ENCODE measurements at places on chromosomes 7 and 10.

DNA sequence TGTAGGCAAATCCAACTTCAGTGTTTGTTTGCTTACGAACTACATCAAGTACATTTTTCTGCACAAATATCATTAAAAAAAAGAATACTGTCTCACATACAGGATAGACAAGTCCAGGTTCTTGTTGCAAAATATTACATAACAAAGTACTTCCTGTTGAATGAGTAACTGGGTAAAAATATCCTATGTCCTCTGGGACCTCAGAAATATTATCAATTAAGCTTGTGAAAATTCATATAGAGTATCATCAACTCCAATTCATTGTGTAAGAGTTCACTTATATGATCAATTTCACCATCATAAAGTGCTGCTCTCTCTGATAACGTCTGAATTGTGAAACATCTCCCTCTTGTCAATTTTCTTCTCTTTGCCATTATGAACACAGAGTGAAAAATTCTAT, 22.6 kb downstream of the HERC4 start:
- DNase-seq, result no peak

- DNase-seq, result no peak
Observed at GRCh38 chr10:93150990-93151547, 77.4 kb downstream of the CYP26A1 start.

- DNase-seq, result no peak
Observed at GRCh38 chr7:129845972-129846327, 106.8 kb downstream of the UBE2H start.

GRCh38 chr7:113314594-113314993, 196.2 kb upstream of the SMIM30 start:
- DNase-seq, result no peak

DNA sequence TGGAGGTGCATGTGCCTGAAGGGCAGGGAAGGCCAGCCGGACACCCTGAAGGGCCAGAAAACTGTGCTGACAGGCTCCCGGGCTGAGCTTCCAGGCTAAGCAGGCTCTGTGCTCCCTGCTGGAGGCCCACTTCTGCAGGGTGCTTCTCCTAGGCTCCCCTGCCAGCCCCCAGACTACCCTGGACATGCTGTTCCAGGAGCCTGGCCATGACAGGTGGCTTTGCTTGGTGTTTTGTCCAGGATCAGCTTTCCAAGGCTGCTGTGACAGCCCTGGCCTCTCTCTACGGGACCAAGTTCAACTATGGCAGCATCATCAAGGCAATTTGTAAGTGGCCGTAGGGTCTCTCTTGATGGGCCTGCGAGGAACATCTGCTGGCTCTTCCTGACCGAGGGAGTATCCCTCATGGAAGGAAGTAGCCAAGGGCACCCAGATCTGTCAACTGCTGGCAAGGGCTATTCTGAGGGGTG, 5.3 kb downstream of the CPA1 start:
- DNase-seq, result no peak

DNA sequence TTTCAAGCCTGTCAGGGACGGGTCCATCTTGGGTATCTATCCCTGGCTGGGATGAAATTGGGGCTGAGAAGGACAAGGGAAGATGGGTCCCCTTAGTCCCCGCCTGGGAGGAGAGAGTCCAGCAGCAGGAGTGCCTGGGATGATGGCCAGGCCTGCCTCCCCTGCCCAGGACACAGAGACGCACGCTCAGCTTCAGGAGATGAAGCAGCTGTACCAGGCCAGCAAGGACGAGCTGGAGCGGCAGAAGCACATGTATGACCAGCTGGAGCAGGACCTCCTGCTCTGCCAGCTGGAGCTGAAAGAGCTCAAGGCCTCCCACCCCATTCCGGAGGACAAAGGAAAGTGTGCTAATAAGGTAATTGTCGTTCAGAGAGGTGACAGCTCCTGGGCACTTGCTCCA, 15.4 kb downstream of the CCDC136 start:
- no peak for DNase-seq

GRCh38 chr7:157355784-157356511, 19.1 kb downstream of the DNAJB6 start:
- DNase-seq, result no peak

GRCh38 chr7:98357751-98358161, 43.1 kb downstream of the BAIAP2L1 start:
- no peak for DNase-seq

DNA sequence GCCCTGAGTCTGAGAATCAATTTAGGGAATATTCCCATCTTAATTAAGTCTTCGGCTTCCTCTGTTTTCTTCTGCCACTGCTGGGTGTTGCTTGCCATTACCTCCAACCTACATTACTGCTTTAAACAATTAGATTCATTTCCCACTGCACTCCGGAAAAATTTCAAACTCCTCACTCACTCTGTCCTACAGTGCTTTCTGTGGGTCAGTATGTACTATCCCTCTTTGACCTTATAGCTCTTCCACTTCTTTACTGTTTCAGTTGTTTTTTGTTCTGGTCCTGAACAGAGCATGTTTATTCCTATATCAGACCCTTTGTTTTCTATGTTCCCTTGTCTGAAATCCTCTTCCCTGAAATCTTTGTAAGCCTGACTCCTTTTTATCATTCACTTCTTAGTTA, 160.6 kb downstream of the MAGI2 start:
- DNase-seq, result no peak

DNA sequence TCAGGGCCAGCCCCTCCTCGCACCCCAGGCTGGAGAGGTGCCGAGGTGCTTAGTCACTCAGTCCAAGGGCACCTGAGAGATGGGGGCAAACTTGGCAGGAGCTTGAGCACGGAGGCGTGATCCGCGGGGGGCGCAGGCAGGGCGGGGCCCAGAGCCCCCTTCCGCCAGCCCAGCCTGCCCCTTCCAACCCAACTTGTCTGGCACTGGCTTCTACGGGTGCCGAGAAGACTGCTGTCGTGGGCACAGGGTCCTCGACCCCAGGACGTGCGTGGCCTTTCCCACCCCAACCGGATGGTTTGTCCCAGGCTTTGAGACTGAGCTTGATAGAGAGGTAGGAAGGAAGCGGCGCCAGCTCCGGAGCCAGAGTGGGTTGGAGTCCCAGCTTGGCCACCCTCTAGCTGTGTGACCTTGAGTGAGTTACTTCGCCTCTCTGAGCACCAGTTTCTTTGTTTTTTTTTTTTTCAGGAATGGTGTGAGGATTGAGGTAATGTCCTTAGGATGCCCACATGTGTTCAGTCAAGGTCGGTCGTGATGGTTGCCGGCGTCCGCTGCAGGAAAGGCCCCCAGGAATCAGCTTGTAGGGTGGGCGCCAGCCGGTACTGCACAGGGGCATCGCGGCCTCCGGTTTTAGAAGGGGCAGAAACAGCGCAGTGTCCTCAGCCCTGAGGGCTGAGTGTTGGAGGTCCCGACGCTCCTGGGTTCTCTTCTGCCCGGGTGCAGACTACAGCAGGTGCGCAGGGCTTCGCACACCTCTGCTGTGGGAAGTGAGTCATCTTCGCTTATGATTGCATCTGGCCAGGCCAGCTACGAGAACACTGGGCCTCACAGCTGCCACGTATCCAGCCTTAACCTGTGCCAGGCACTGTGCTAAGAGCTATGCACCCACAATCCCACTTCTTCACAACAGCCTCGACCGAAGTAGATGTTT, 28.6 kb upstream of the VAX1 start:
- DNase-seq, result no peak

DNA sequence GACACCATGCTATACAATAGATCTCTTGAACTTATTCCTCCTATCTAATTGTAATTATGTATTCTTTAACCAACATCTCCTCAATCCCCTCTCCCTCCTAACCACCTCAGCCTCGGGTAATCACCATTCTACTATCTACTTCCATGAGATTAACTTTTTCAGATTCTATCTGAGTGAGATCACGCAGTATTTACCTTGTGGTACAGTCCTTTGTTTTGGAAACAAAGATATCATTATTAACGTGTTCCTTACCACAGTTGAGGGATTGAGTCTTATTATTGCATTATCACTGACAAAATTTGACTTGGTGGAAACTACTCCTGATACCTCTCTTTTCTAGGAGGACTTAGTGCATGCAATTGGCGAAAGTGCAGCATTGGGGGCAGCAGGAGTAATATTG, 26.0 kb upstream of the HYAL4 start:
- DNase-seq, result no peak

GRCh38 chr7:32462977-32463376, 27.2 kb downstream of the LSM5 start:
- no peak for DNase-seq

DNA sequence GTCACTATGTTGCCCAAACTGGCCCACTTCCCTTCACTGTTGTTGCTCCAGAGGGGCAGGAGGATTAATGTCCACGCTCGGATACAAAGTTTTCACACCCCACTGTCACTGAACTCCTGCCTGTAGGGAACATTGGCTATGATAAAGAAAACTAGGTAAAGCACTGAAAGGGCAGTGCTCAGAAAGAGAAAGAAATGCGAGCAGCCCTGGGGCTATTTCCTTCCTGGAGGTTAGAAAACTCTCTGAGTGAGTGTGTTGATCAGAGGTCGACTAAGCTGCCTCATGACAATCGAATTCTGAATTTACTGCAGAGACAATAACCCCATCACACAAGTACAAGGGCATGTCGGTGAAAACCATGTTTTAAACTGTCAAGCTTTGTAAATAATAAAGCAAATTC, 227.2 kb upstream of the PITRM1 start:
- DNase-seq, result no peak

GRCh38 chr10:113313048-113313602, 239.7 kb upstream of the HABP2 start:
- no peak for DNase-seq

DNA sequence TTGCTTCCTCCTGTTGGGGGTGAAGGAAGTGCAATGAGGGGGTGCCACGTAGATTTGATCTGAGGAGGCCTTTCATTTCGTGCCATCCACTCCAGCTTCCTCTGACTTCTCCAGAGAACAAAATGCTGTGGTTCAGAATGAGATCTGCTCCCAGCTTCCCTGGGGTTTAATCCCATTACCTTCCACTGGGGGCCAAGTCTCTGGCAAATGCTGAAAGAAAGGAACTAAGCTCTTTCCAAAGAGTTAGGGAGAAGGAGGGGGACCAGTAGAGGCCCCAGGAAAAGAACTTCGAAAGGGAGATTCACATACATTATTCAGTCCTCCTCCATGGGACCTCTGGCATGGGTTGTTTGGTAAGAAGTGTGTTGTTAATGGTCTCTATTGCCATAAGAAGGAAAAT, 727.0 kb downstream of the TYW1 start:
- no peak for DNase-seq

- no peak for DNase-seq
Observed at GRCh38 chr10:100751211-100751933, 6.0 kb downstream of the PAX2 start.

GRCh38 chr10:128646956-128647355, 520.7 kb upstream of the MKI67 start:
- DNase-seq, result no peak

- DNase-seq, result no peak
Observed at GRCh38 chr7:41163991-41164390, 538.9 kb downstream of the INHBA start.

DNA sequence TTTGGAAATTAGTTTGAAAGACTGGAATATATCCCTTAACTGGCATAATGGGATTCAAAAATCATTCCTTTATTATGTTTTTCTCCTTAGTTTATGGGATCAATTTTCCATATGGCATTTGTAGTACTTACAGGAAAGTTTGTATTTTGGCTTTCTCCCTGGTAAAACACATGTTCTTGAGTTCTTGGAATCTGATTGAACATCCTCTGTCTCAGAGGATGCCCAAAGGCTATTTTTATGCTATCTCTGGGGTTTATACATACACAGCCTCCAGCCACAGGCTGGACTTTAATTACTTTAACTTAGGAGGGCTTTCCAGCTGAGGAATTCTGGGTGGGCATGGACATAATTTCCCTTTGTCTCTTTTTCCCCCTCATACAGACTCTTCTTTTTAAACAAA, 236.4 kb downstream of the HGF start:
- DNase-seq, result no peak

- no peak for DNase-seq
Observed at GRCh38 chr10:27147701-27148100, 6.5 kb downstream of the YME1L1 start.

- DNase-seq, result no peak
Observed at GRCh38 chr7:29976673-29977415, 12.8 kb downstream of the SCRN1 start.

GRCh38 chr7:115662120-115662519, 368.4 kb downstream of the TFEC start:
- no peak for DNase-seq

DNA sequence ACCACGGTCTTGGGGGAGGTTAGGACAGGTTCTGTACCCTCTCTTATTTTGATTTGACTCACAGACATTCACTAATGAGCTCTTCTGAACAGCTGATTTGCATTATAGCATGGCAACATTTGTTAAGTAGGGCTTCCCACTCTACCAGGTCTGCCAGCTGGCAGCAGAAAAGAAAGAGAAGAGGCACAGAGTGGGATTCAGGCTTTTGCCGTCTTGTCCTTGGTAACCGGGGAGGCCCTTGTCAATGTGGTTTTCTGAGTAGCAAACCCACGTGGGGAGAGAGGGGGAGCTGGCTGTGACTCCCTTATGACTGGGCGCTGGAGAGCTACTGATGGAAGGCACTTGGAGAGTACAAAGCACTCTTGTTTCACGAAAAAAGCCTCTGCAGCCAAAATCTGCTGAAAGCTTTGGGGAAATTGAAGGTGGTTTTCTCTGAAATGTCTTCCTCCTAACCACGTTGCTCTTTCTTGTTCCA, 355.3 kb upstream of the GALNT17 start:
- DNase-seq, result no peak

- DNase-seq, result no peak
Observed at GRCh38 chr7:47552621-47553020, 29.3 kb downstream of the TNS3 start.

GRCh38 chr7:2110610-2111396, 121.9 kb downstream of the MAD1L1 start:
- DNase-seq, result no peak

GRCh38 chr7:33495207-33495606, 365.8 kb downstream of the BBS9 start:
- no peak for DNase-seq

GRCh38 chr10:43339136-43339535, 32.3 kb upstream of the FXYD4 start:
- DNase-seq, result no peak

DNA sequence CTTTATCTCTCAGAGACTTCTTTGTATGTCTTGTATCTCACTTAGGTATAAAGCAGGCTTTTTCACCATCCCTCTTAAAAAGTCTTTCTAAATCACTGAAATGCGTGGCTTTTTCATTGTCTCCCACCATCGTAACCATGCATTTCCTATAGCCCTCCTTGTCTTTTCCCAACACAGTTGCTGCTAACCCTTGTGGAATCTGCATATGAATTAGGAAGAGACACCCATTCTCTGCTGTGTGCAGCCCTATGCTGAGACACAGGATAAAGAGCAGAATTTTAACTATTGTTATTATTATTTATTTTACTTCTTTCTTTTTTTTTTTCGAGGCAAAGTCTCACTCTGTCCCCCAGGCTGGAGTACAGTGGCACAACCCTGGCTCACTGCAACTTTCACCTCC, 804.3 kb upstream of the COBL start:
- DNase-seq, result no peak
